ENCODE measurements at places on chromosomes 4 and X.

DNA sequence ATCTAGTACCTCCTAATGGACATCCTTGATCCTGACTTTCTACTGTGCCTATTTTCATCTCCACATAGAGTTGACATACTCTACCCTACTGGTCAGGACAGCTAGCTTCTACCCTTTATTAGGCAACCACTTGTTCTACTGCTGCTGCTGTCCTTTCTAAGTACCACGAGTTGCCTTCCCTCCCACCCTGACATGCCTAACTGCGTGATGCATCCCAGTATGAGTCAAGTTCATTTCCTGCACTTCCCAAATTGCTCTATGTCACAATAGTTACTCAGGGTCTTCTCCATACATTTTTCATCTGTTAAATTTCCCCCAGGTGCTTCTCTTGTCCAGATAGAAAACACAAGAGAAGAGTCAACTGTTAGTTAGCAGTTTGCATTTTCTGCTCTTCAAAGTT is 133.4 kb downstream of the TBC1D19 start:
- no peak for DNase-seq

GRCh38 chrX:153457827-153458466 is 12.1 kb upstream of the TREX2 start:
- no peak for DNase-seq

DNA sequence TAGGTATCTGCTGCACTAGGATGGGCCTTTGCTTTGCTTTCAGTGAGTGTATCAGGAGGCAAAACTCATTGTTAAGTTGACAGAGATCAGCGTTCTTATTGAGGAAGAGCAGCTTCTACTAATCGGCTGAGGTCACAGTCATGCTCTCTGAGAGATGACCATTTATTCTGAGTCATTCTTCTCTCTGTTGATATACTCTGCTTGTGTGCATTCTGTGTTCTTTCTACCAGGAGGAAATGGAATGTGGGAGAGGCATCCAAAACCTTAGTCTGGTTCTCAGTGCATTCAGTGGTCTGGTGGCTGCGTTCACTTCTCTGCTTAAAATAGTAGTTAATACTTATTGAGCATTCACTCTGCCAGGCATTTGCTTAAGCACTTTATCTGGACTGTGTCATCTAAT is 66.2 kb downstream of the RRAGB start:
- no peak for DNase-seq

GRCh38 chr4:165813606-165814005 is 59.4 kb upstream of the TLL1 start:
- no peak for DNase-seq

DNA sequence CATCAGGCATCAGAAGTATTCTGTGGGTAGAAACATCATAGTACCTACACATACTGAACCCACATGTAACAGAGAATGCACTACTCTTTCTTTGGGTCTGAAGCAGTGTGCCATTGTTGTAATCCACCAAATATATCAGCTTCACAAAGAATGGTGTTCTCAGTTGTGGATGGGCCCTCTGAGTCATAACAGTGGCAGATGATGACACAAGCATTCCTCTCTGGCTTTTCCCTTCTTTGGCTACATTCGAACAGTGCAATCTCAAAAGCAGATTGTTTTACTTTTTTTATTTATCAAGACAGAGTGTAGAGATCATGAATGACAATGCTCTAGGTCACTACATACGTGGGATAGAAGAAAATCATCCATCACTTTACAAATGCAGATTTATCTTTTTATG is 247.2 kb upstream of the EPHA5 start:
- no peak for DNase-seq

- DNase-seq = no peak
These were observed 221.7 kb downstream of the APBB2 start for GRCh38 chr4:40992472-40993295.

DNA sequence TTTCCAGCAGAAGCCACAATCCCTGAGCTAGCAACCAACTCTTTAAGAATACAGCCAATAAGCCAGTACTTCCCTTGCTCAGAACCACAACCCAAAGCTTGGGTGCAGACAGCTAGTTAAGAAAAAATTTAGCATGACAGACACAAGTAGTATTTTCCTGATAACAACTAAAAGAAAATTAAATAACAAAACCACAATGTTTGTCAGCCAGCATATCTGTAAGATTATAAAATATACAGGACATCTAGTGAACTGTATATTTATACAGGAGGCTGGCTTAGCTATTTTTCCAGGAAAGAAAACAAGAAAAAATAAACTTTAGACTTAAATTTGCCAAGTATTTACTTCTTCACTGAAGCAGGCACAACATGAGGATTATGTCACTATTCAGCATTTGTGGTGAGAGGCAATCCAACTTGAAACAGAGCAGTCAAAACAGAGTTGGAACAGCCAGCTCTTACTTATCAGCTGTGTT is 6.6 kb downstream of the PF4V1 start:
- no peak for DNase-seq

DNA sequence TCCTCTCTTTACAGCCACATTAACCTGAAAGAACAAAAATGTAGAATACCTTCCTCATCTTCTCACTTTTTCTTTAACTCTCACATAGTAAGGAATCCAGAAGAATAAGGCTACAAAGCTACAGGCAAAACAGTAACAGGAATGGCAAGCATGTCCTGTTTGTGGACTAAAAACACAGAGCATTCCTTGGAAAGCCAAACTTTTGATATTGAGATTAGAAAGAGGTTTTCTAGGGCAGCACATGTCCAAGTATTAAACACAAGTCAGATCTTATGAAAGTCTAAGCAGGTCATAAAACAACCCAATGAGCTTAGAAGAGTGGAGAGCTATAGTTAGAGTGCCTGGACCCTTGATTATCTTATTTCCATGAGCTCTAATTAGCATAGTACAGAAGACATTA is 58.2 kb upstream of the FAM9C start:
- DNase-seq = no peak

- no peak for DNase-seq
These were observed 18.8 kb upstream of the SMIM14 start for GRCh38 chr4:39657465-39657864.

DNA sequence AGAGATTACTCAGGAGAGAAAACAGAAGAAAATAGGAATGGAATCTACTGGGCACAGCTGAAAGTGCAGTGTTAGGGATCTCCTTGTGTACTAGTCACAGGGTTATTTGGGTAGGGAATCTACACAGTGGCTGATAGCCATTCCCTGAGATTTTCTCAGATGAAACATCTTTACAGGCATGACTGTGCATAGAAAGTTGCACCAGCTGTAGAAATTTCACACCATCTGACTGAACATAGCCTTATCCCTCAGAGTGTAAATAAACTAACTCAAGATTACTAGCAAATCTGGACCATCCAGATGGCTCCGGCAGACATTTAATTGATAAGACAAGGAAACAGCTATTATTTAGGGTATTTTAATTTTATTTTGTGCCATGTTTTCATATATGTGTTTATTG is 2053.5 kb upstream of the TENM3 start:
- DNase-seq = no peak

GRCh38 chrX:104670051-104670450 is 104.1 kb downstream of the IL1RAPL2 start:
- no peak for DNase-seq

- no peak for DNase-seq
These were observed 119.6 kb downstream of the BTC start for GRCh38 chr4:74674750-74675149.

DNA sequence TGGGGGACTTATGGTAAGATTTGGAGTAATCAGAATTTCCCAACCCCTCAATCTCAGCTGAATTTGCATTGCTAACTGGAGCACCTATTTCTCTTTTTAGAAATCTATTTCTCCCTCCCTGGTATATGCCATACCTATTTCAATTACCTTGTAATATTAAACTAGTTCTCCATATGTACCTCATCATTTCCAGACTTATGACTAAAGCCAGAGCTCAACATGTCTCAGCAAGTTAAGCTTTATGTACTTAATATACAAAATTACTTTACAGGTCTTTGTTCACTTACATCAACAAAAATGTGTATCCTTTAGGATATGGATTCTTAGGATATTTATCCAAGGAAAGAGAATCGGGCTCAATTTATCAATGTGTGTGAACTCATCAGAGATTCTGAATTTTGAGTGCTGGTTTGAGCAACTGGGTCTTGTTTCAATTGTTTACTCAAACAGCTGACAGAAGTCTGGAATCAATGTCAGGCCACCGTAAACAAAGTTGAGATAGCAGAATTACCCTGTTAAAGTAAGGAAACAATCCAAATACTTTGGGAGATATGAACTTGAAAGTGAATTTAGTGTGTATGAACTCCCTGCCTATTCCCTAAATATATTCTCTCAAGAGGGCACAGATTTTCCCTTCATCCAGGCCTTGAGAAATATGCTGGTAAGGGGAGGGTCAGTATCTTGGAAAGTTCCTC is 199.6 kb downstream of the VEGFC start:
- no peak for DNase-seq

DNA sequence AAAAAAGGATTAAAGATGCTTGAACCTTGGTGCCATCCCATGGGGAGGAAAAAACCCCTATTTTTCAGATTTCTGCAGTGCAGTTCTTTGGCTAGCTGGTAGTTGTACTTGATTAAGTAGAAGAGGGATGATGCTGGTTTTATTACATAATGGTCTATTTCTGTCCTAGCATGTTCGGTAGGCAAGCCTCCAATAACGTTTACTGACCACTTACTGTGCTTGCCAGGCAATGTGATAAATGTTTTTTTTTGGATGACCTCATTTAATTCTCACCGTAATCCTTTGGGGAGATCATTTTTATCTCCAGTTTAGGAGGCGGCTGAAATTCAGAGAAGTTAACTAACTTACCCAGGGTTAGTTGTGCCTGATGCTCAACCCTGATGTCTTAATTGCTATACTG is 92.1 kb upstream of the RPA4 start:
- DNase-seq = no peak

GRCh38 chr4:159966746-159967145 is 863.9 kb downstream of the RAPGEF2 start:
- no peak for DNase-seq

- no peak for DNase-seq
These were observed 15.4 kb downstream of the IQSEC2 start for GRCh38 chrX:53265771-53266574.

DNA sequence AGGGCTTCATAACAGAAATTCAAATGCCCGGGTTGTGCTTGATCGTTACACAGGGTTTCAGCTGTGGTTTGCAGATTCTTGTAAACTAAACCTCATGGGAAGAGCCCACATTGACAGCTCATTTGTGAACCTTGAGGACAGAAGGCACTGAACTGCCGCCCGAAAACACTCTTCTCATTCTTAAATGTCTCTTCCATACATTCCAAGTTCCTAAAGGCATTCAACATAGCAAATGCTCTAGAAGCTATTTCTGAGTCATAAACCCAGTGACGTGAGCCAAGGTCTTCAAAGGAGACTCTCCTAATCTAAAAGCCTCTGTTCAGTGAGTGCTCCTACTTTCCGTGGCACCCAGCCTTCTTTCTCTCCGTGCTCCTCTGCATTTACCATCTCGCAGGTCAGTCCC is 737.8 kb upstream of the FRG1 start:
- no peak for DNase-seq

- no peak for DNase-seq
These were observed 126.9 kb downstream of the MFAP3L start for GRCh38 chr4:169899295-169899694.

- DNase-seq = no peak
These were observed 354.0 kb upstream of the BOD1L1 start for GRCh38 chr4:13981499-13981898.

DNA sequence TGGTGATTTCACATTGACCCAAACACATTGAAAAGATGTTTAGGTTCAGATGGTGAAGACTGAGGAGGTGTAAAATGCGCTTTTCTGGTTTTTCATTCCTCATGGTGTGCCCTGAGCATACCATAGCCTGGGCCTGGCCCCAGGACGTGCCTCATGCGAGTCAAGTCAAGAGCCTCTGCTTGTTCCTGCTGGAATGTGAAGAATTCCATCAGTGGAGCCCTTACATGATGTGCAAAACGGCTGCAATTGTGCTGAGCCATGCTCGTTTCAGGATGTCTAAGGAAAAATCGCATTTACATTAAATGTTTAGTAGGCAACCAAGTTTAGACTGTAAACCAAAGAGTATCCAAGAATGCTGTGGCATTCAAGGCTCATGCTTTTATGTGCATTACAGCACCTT is 34.9 kb downstream of the GYG2 start:
- DNase-seq = no peak

- no peak for DNase-seq
These were observed 2.1 kb downstream of the VGLL1 start for GRCh38 chrX:136534131-136534530.

GRCh38 chr4:66034671-66035070 is 364.4 kb upstream of the EPHA5 start:
- DNase-seq = no peak

DNA sequence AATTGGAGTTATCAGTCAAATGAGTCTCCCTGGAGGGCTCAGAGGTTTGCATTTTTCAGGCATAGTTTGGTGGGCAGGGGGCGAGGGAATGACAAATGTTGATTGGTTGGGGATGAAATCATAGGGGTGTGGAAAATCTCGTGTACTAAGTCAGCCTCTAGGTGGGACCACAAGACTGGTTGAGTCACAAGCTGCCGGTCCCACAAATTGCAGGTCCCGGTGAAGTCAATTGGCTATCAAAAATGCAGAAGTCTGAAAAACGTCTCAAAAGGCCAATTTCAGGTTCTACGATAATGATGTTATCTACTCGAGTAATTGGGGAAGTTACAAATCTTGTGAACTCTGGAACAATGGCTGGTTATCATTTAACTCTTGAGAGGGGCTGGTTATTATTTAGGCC is 98.8 kb upstream of the DHX15 start:
- no peak for DNase-seq

GRCh38 chr4:150297861-150298474 is 219.7 kb downstream of the DCLK2 start:
- no peak for DNase-seq

DNA sequence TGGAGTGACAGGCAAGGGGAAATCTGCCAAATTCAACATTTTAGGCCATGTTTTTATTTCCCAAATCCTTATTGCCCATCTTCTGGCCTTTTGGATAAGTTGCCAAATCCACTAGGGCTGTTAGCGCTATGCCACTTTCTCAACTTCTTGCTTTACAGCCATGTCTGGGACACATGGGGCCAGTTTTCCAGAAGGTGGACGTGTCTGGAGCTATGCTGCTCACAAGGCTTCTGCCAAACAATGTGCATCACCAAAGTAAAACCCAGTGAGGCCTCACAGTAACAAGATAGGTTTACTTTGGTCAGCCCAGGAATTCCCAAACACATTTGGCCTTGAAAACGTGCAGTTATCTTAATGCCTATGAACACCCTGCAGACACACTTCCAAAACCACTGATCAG is 142.9 kb downstream of the MID1 start:
- DNase-seq = no peak

DNA sequence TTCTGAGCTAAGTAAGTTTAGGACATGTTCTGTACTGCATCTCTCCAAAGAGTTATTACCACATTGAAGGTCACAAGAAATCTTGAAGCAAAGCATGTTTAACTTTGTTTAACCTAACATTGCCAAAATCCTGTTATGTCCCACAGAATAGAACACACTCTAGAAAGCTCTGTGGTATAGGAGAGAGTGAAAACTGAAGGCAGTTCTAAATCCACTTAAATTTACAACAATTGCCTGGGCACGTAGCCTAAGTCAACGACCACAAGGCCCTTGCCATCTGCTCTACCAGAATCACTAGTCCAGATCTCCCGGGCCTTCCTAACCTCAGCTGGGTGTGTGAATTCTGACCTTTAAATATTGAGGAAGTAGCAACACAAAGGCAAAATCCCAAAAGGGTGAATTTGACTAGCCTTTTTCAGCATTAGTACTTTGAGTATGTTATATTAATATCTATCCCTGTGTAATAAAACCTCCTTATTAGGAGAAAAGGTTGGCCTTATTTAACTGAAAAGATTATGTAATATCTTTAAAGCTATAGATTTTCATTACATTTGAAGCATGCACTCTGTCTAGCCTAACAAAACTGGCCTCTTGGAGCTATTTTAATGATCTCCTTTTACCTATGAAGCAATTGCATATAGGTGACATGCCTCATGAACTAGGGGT is 4.5 kb upstream of the MAML3 start:
- DNase-seq = no peak
